A549 treated with DMSO at 1 μM for 4 hours (cell line): ENCODE measurements at places on chromosomes 13 and 19. TPM values are rescaled to one million over a fixed set of nuclear protein-coding genes. Genes with fewer than 3 reads are reported as not detected.

Gene CHERP
- 28.3 to 36.4 TPM (median 33.2 TPM) in 5 replicates for total RNA-seq

Gene COX6B2
- total RNA-seq: 0.93 to 1.6 TPM (median 1.0 TPM) in 5 replicates

Gene NOTCH3
- total RNA-seq: 7.9 to 10.2 TPM (median 9.9 TPM) in 5 replicates

Gene AP2A1
- total RNA-seq: 44.3 to 56.6 TPM (median 52.4 TPM) in 5 replicates

Gene ZNF85
- total RNA-seq: 0.07 to 0.21 TPM (median 0.16 TPM) in 4 of 5 replicates, not detected in the other

Gene C5AR1
- 0.74 to 2.1 TPM (median 1.8 TPM) in 5 replicates for total RNA-seq

Gene ZFP28
- 2.8 to 5.0 TPM (median 4.0 TPM) in 5 replicates for total RNA-seq

Gene TMEM150B
- total RNA-seq: not detected in 5 replicates
